Jurkat, Clone E6-1 (cell line): ENCODE measurements at places on chromosomes 4 and X.

DNA sequence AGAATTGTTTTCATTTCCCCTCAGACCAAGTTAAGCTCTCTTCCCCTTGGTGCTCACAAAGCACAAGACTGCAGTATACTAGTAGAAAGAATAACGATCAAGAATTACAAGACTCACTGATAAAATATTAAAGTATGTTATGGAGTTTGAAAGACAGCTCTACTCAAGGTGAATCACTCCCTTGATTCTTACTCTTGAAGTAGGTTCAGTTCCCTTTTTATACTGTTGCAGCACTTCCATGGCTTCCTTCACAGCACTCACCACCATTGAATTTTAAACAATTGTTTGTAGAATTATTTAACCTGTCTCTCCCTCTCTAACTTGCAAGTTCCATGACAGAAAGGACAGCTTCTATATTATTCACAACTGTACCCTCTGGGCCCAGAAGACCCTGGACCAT lies 42.2 kb downstream of the CASK start:
- no peak for DNase-seq

GRCh38 chr4:118112117-118113046 lies 78.1 kb downstream of the NDST3 start:
- no peak for DNase-seq

DNA sequence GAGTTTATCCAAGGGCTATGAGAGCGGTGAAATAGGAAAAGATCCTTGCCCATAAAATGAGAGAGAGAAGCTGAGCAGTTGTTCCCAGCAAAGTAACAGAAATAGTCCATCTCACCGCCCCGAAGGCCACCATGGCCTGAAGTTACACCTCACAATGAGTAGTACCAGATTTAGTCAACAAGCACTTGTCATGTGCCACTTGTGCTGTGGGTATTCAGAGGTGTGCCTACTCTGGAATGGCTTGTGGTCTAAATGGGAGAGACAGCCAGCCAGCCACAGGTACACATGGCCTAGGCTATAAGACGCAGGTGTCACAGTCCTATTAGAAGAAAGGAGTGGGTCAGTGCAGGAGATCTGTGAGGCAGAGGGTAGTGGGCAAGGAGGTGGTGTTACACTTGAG lies 54.6 kb upstream of the MAP3K15 start:
- no peak for DNase-seq

- no peak for DNase-seq
Observed at GRCh38 chr4:156512622-156513021, 459.0 kb downstream of the PDGFC start.

GRCh38 chr4:70734971-70735370 lies 13.2 kb downstream of the RUFY3 start:
- peak; percentile 78 for DNase-seq

GRCh38 chrX:155334486-155335336 lies at the start of gene CLIC2:
TSS of gene CLIC2 (minus strand) at chrX:155334614. CDS start at chrX:155334427, 187 bp downstream.
- DNase-seq = no peak
